SHP77 treated with DMSO at 0.1 percent for 48 hours (cell line): ENCODE measurements at places on chromosomes 1 and 21.

- DNase-seq, result no peak
Measured at GRCh38 chr1:161092621-161093028, 3.3 kb upstream of the NECTIN4 start.

GRCh38 chr1:185058876-185059275 lies 13.5 kb downstream of the RNF2 start:
- no peak for DNase-seq

DNA sequence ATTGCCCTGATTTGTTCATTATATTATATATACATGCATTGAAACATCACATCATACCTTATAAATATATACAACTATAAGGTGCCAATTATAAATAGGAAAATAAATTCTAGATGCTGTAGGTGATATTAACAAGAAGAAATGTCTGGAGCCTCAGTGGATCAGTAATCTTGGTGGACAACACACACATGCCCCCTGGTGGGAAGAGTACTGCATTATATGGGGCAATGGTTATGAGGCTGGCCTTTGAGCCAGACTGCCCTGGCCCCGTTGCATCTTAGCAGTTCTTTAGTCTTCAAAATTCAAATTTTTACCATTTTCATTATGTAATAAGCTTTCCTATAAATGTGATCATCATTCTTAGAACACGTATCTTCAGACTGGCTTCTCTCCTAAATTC lies 335.0 kb upstream of the GREM2 start:
- no peak for DNase-seq

- no peak for DNase-seq
Measured at GRCh38 chr21:14875704-14876523, 188.9 kb downstream of the NRIP1 start.

- no peak for DNase-seq
Measured at GRCh38 chr1:25816112-25816718, 3.5 kb upstream of the MTFR1L start.

- no peak for DNase-seq
Measured at GRCh38 chr21:41064334-41064791, 103.6 kb upstream of the BACE2 start.

- no peak for DNase-seq
Measured at GRCh38 chr1:231351816-231352215, 13.7 kb downstream of the SPRTN start.

- DNase-seq, result no peak
Measured at GRCh38 chr1:21321963-21322680, 31.9 kb upstream of the ECE1 start.

- DNase-seq, result no peak
Measured at GRCh38 chr1:60036856-60037460, 36.6 kb downstream of the C1orf87 start.

GRCh38 chr1:202411422-202411821 lies 62.9 kb downstream of the PPP1R12B start:
- DNase-seq, result no peak

GRCh38 chr1:149879556-149879955 lies 19.8 kb upstream of the BOLA1 start:
- DNase-seq, result no peak

- no peak for DNase-seq
Measured at GRCh38 chr1:76921590-76921989, 54.3 kb downstream of the ST6GALNAC5 start.

GRCh38 chr1:208979776-208980175 lies 603.7 kb upstream of the CAMK1G start:
- no peak for DNase-seq

GRCh38 chr1:196148367-196148970 lies 459.8 kb downstream of the KCNT2 start:
- peak; percentile 13 for DNase-seq

GRCh38 chr1:64121766-64122385 lies 81.5 kb upstream of the UBE2U start:
- no peak for DNase-seq

- no peak for DNase-seq
Measured at GRCh38 chr1:231170875-231171274, 9.0 kb downstream of the TRIM67 start.

GRCh38 chr1:156796340-156797097 lies 20.1 kb downstream of the SH2D2A start:
- DNase-seq, result no peak

GRCh38 chr1:59415881-59416280 lies 119.0 kb downstream of the FGGY start:
- no peak for DNase-seq

GRCh38 chr1:67192902-67193301 lies 26.6 kb downstream of the IL23R start:
- no peak for DNase-seq

DNA sequence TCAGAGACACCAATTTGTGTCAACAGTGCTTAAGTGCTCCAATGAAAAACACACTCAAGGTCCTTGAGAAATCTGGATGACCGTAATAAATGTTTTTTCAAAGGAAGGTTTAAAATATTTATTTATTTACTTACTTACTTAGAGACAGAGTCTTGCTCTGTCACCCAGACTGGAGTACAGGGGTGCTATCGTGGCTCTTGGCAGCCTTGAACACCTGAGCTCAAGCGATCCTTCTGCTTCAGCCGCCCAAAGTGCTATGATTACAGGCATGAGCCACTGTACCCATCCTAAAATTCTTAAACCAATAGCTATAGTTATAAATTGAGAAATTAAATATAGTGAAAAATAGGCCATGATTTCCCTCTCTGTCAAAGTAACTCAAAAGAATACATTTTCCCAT lies 17.3 kb upstream of the ERICH3 start:
- no peak for DNase-seq

- DNase-seq, result peak; percentile 6
Measured at GRCh38 chr1:24541711-24542346, 14.1 kb upstream of the NCMAP start.

- DNase-seq, result no peak
Measured at GRCh38 chr1:47754221-47754620, 243.0 kb downstream of the TRABD2B start.

GRCh38 chr1:160647329-160647720 lies 481 bp upstream of the SLAMF1 start:
- DNase-seq, result no peak

GRCh38 chr1:27868556-27868931 lies 3.8 kb upstream of the THEMIS2 start:
- DNase-seq, result no peak

GRCh38 chr1:111648806-111649205 lies 29.2 kb downstream of the RAP1A start:
- no peak for DNase-seq

- DNase-seq, result no peak
Measured at GRCh38 chr1:53704804-53705445, 34.0 kb downstream of the GLIS1 start.

DNA sequence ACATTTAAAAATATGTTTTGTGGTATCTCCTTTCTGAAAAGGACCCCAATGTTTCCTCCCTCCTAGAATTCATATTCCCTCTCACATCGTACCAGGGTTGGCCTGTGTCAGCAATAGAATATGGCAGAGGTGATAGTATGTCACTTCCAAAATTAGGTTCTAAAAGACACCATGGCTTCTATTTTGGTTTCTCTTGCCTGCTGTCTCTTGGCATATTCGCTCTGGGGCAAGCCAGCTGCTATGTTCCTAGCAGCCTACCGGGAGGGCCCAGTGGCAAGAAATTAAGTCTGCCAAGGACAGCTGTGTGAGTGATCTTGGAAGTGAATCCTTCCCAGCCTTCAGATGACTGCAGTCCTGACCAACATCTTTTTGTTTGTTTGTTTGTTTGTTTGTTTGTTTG lies 92.9 kb upstream of the PPM1J start:
- no peak for DNase-seq

DNA sequence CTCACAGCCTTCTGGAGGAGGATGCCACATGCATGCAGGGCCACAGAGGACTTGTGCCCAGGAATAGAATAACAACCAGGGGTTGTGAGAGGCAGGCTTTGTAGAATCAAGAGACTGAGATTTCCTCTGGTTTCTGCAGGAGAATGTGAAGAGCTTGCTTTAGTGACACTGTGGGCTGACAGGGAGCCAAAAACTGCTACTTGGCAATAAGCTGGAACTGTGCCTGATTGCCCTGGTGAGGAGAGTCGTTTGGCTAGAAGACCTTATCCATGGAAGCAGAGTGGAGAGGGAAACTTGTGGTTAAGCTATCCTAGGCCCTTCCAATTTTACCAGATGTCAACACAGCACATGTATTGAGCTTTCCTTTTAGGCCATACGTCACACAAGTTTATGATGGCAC lies 902.1 kb downstream of the MRPL39 start:
- no peak for DNase-seq

- no peak for DNase-seq
Measured at GRCh38 chr1:63590166-63590560, 3.0 kb upstream of the PGM1 start.

GRCh38 chr1:70745199-70745598 lies 302.4 kb downstream of the PTGER3 start:
- no peak for DNase-seq

GRCh38 chr1:192729500-192729899 lies 79.3 kb upstream of the RGS2 start:
- no peak for DNase-seq

- DNase-seq, result no peak
Measured at GRCh38 chr1:186144505-186144904, 230.5 kb downstream of the TPR start.

DNA sequence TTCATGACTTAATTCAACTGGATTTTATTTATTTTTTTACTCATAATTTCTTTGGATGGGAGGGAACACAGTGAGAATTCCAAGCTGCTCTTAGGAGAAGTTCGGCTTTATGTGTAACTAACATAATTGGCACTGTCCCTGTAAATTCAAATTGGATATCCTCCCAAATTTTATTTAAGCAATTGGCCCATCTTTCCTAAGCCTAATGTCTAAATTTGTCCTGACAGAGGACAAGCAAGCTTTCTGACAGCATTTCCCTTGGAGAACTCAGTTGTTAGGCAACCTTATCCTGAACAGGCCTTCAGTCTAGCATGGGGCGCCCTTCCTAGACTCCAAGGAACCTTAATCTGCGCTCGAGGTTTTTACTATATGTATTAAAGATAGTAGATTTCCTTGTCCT lies 550.3 kb downstream of the NUF2 start:
- no peak for DNase-seq

- DNase-seq, result no peak
Measured at GRCh38 chr1:10664251-10664650, 132.2 kb downstream of the CASZ1 start.

- no peak for DNase-seq
Measured at GRCh38 chr1:220135755-220136154, 41.8 kb downstream of the IARS2 start.

GRCh38 chr1:48876330-48876785 lies 99.7 kb upstream of the BEND5 start:
- no peak for DNase-seq

DNA sequence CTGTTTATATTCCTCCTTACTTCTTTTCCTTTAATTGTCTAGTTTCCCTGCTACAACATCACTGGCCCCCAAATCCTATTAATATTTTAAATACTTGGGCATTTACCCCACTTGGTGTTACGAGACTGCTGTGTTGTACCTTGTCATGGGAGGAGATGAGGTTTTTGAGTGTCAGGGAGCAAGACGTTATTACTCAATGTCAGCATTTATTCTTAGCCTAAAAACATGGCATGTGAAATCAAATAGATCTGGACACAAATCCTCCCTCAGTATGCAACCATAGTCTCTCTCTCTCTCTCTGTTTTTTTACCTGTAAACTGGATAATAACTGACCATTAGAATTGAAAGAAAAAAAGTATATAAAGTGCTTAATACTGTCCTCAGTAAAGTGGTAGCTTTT lies 4.6 kb downstream of the LRRC8B start:
- DNase-seq, result no peak

- DNase-seq, result no peak
Measured at GRCh38 chr1:5623399-5623798, 368.8 kb downstream of the NPHP4 start.

GRCh38 chr1:1979482-1980165 lies 24.0 kb downstream of the CFAP74 start:
- no peak for DNase-seq

GRCh38 chr1:3914911-3915310 lies 14.8 kb upstream of the C1orf174 start:
- DNase-seq, result no peak

- no peak for DNase-seq
Measured at GRCh38 chr1:70003211-70003908, 202.0 kb downstream of the LRRC40 start.

- no peak for DNase-seq
Measured at GRCh38 chr1:56590520-56591011, 11.2 kb upstream of the PLPP3 start.

GRCh38 chr1:41653574-41653973 lies 169.1 kb upstream of the EDN2 start:
- DNase-seq, result no peak

- DNase-seq, result no peak
Measured at GRCh38 chr1:78095593-78095992, 49.8 kb downstream of the GIPC2 start.

- no peak for DNase-seq
Measured at GRCh38 chr1:201739080-201739479, 89.9 kb upstream of the IPO9 start.

GRCh38 chr1:112579801-112580510 lies 39.0 kb downstream of the ST7L start:
- no peak for DNase-seq
